ENCODE measurements at places on chromosomes 7 and 10. TPM values are rescaled to one million over a fixed set of nuclear protein-coding genes. Genes with fewer than 3 reads are reported as not detected.

DNA sequence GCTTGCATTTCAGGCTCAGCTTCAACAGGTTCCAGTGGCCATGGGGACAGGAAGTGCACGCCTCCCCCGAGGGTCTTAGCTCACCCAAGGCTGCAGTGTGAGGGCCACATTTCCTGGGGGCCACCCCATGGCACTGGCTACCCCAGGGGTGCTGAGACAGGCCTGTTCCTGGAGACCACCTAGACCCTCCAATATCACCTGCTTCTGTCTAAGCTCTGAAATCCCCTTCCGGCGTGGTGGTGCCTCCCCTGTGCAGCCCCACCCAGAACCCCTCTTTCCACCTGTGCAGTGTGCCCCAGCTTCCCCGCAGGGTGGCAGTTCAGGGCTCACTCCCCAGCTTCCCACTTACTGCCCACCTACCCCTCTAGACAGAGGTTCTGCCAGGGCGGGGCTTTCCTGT lies 83.1 kb downstream of the ADARB2 start:
- DNase-seq: no peak

DNA sequence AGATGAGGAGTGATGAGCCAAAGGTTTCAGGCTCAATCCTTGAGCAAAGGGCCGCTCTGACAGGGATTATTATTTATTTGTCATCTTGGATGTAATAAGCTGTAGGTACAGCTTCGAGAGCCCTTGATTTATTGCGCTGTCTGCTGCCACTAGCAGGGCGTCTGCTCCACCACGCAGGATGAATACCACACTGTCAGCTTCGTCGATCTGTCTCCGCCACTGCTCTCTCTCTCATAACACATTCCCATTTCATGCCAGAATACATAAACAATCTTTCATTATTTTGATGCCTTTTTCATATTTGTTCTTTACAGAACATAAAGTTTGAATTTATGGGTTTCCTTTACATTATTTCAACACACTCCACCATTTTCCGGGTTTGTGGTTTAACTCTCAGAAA lies 276.6 kb downstream of the LRMDA start:
- DNase-seq: no peak

DNA sequence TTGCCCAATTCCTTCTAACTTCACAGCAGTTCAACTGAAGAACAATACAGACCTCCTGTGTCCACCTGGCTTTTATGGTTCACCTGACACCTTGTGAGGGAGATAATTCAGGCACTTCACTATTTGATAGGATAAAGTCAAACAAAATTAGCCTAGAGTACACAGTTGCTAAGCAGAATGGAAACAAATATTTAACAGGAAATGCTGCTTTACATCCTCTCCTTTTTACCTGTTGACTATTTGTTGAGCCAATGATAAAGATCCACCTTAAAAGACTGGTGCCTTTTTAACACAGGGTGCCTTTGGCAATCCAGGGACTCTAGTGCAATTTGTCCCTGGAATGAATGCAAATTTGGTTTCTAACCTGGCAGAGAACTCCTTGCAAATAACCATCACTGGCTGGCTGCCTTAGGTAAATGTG lies 39.8 kb downstream of the ITPRID1 start:
- DNase-seq: no peak

GRCh38 chr7:130228840-130229502 lies 21.3 kb downstream of the SSMEM1 start:
- DNase-seq: no peak

EN2 gene
- 0.69 TPM for total RNA-seq

NKX1-2 gene
- not detected for total RNA-seq

BUB3 gene
- total RNA-seq: 361 TPM

Measured in LHCN-M2 (cell line).